Stimulated activated CD4-positive, alpha-beta T cell treated with anti-CD3 and anti-CD28 coated beads, Interleukin-1b, Interleukin-23, amount 100 ng/mL, for 1 hour (primary cell): ENCODE measurements at places on chromosomes 2 and 18.

DNA sequence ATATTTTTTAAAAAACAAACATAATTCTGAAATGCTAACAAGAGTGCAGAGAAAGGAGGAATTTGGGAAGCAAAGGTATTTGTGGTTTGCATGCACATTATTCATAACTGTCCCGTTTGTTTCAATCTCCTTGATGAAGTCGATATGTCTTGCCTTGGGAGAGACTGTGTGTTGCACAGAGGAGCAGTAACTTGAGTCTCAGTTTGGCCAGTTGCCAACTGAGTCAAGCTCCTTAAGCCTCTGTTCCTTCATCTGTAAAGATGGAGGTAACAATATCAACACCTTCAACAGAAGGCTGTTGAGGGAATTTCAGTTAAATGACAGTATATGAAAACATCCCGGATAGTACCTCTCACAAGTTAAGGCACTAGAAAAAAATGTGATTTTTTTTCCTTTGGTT, 226.2 kb downstream of the ASXL3 start:
- DNase-seq, result no peak

DNA sequence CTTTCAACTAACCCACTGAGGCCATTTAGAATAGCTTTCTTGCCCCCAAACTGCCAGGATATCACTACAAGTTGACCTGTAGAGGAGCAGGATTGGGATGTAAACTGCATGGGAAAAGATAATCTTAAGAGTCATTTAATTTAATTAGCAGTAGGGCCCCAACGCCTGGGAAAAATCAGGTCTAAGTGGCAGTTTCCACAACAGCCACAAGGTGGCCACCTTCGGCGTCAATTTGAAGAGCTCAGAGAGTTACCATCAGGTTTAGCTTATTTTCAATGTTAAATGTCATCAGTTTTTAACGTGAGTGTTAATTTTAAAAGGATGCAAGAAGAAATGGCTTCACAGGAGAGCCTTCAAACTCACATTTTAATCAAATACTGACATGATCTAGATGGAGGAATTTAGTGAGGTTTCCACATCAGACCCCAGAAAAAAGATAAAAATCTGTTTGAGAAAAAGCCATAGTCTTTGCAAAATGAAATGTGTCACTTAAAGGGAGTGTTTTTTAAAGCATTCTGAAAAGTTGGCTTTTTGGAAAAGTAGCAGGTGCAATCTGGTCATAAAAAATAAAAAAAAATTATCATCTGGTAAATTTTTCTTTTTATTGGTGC, 77.3 kb upstream of the UPP2 start:
- peak; percentile 32 for DNase-seq

DNA sequence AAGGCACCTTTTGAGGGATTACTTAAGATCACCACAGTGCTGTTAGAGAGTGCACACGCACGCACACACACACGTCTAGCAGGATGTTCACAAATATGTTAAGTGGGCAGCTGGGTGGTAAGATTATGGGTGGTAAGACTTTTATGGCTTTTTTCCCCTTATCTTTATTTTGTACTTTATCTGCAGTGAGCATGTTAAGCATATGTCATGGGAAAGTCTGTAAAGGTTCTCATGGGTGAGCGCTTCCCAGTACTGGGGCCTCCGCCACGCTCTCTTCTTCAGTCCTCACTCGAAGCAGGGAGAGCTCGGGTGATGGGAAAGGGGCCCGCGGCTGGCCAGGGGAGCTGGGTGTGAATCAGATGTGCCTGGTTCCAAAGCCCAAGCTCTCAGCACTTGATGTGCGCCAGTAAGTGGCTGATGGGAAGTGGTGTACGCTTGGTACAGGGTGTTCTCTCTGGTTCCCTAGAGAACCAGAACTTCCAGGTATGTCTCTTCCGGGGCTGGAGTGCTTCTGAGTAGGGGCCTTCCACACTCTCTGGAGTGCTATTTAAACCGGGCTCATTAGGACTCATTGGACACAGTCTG, 83.9 kb upstream of the YWHAQ start:
- no peak for DNase-seq

DNA sequence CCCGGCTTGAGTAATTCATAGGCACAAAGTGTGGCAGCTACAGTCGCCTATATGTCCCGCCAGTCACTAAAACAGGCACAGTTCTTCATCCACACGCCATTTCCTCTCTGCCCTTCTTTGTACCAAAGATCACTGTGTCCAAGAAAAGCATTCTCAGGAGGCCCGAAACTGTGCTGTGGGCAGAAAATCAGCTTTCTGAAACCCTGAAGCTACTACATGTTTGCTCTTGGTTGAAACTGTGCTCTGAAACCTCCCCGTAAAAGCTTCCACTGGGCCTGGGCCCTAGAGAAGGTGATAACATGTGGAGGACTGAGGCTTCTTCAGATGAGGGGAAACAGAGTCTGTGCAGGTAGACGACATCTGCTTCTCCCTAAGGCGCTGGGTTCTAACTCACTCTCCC, 75.6 kb upstream of the ID2 start:
- no peak for DNase-seq

DNA sequence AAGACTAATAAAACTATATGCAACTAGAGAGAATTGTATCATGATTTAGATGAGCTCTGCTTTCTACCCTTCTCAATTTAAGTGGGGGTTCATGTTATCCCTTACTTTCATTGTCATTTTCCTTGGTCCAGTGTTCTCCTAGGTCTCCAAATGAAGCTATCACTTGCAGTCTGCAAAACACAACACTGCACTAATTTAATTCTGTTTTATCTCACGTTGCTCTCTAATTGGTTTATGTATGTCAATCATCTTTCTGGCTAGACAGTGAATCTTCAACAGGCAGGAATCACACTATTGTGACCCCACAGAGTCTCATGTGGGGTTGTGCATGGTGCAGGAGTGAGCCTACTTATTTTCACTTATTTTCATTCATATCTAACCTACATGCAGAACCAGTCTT, 348.3 kb upstream of the SYT4 start:
- DNase-seq, result no peak

DNA sequence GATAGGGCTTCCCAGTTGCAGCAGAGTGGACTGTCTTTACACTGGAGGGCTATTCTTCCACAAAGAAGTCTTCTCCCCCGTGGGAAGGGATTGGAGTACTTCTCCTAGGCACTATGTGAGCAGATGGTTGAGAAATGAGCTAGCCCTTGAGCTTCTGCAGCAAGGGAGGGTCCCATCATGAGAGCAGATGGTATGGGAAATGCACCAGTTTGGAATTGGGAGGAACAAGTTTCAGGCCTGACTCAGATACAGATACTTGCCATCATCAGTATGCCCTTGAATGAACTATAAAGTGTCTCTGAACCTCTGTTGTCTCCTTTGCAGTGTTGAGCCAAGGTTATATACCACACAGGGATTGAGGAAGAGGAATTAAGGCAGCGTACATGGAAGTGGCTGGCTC, 757.4 kb downstream of the RNF144A start:
- no peak for DNase-seq

DNA sequence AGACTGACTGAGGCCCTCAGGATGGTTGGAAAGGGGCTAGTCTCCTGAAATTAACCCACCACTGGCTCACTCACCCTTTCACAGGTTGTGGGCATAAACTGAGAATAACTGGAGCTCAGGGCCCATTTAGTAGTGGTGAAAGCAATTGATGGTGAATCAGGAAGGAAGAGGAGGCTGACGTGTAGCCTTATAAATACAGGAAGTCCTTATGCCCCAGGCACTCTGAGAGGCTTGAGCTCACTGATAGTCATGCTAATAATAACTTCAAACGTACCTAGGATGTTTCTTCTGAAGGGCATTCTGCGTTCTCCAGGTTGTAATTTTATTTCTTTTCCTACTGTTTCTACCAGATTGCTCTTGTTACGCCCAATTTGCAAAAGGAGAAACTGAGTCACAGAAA, 328.4 kb downstream of the CLIP4 start:
- no peak for DNase-seq

DNA sequence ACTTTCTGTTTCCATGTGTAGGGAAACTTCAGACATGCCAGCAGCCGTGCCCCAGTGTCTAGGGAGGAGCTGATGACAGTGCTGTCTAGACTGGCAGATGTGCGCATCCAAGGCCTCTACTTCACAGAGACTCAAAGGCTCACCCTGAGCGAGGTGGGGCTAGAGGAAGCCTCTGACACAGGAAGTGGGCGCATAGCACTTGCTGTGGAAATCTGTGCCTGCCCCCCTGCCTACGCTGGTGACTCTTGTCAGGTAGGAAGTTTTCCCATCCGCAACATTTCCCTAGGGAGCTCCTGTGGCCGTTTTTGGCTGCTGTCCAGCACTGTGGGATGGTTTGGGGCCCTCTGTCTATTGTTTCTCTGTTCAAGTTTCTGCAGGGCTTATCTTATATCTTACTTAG, 143.1 kb upstream of the TTC39C start:
- peak; percentile 45 for DNase-seq

DNA sequence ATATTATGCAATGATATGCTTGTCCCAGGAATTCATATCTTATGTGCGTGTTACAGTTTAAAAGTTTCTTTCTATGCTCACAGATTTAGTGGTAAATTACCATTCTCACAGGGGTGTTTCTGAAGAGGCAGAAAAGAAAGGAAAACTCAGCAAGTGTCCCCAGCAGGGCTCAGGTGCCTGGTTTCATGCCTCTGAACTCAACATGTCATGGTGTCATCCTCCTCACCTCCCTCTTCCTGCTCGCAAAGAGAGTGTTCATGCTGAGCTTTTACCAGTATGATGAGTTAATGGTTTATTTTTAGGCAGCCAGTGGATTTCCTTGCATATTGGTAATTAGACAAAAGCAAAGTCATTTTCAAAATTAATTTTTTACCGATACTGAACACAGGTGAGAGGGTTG, 492.9 kb upstream of the ZEB2 start:
- DNase-seq, result no peak

DNA sequence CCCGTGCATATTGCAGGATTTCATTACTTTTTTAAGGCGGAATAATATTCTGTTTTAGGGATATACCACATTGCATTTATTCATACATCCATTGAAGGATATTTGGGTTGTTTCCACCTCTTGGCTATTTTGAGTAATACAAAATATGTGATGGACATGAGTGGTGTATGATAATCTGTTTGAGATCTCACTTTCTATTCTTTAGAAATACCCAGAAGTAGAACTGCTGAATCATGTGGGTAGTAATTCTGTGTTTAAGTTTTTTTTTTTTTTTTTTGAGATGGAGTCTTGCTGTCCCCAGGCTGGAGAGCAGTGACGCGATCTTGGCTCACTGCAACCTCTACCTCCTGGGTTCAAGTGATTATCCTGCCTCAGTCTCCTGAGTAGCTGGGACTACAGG, 201.4 kb downstream of the NYAP2 start:
- DNase-seq, result no peak

- no peak for DNase-seq
These were observed 8.4 kb upstream of the AGBL5 start for GRCh38 chr2:27042985-27043634.

GRCh38 chr2:143345887-143346787, 216.9 kb downstream of the ARHGAP15 start:
- DNase-seq, result no peak

- no peak for DNase-seq
These were observed 195.6 kb upstream of the COPS8 start for GRCh38 chr2:236889791-236890704.
